ENCODE measurements at places on chromosomes 2 and 18.

DNA sequence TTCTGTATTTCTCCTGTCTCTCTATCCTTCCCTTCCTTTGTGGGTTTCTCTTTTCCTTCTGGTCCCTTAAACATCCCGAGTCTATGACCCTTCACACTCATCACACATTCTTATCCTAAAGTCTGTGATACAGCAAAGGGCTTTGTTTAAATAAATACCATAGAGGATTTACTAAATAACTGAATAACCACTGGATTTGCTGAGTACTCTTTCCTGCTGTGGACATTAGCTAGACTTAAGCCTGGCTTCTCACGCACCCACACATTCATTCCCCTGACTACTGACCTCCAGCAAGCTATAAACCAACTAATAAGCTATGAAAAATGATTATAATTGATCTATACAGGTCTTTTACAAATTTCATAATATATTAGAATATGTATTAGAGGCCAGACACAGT is 76.6 kb downstream of the COL4A3 start:
- DNase-seq: no peak

GRCh38 chr2:107305966-107306365 is 420.0 kb upstream of the ST6GAL2 start:
- DNase-seq: no peak

DNA sequence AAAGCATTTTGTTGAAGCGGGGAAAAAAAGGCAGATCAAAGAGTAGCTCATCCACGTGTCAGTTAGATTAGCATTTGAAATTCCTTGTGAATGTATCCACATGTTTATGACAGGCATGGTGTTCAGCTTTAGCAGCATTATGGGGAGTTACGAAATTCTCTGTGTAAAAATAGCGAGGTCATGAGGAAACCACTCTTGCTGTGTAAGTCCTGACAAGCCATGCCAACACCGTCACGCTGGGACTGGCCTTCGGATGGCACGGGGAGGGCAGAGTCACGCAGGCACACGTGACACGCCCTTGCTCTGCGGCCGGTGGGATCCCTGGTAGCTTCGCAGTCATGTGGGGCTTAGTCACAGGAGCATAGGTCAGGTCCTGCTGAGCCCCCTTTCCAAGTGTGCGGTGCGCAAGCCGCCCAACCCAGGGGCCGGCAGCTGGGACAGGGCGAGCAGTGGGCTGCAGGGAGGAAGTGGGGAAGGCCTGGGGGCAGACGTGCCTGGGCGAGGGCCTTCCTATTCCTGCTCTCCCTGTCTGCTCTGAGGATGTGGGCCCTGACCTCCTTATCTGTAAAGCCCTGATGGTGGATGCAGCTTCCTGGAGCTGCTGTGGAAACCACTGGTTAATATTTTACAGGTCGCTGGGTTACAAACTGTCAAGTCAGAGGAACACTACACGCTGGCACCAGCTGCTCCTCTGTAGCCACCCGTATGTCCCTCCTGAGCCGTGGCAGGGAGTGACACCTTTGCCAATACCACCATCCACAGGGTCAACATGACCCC is 18.0 kb downstream of the MBP start:
- DNase-seq: peak; percentile 48

DNA sequence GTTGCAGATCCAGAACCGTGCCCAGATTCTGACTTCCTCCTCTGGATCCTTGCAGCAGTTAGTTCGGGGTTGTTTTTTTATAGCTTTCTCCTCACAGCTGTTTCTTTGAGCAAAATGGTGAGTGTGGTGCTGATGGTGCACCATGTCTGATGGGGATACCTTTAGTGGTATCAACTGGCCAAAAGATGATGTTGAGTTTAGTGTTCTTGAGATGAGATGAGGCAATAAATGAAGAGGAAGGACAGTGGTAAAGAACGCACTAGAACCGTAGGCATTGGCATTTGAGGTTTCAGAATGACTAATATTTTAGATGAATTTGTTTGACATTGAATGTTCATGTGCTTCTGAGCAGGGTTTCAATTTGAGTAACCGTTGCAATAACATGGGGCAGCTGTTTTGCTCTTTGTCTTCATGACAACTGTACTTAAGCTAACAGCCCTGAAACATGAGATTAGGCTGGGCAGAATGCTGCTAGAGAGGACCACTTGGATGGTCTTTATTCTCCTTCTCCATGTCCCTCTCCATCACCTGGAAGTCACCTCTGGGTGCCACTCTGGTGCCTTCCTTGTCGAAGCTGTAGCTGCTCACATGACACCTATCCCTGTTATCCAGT is 3.9 kb downstream of the CTLA4 start:
- DNase-seq: no peak

DNA sequence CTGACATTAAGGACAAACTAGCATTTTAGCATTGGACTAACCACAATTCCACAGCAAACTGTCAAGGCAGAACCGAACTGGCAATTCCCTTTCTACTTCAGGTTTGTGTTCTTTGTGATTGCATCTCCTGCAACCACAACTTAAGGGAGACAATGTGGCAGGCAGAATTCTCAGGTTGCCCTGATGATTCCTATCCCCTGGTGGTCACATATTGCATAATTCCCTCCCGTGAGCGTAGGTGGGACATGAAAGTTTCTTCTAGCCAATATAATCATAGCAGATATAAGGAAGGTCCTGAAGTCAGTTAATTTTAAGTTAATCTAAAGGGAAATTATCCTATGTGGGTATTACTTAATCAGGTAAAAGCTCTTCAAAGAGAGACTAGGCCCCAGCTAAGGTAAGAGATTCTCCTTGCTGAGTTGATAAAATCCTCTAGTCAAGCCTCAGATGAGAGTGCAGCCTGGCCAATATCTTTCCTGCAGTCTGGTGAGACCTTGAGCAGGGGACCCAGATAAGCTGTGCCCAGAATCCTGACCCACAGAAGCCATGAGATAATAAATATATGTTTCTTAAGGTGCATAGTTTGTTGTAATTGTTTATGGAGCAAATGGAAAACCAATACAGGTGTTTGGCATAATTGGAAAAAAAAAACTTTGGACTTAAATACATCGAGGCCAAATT is 45.9 kb upstream of the TNP1 start:
- no peak for DNase-seq

DNA sequence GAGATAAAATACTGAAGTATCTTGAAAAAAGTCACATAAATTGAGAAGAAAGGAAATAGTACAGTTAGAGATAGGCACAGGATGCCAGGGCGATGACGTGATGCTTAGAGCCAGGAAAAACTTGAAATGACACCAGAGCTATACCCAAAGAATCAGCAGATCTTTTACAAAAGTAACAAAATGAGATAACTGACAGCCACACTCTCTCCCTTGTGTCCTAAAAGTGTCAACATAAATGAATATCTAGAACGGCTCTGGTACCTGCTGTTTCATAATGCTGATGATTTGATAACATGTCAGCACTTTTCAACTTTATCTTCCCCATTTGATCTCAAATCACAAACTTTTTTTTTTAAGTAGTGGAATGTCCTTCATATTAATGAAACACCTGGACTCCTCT is 45.6 kb upstream of the ZC3H15 start:
- no peak for DNase-seq

DNA sequence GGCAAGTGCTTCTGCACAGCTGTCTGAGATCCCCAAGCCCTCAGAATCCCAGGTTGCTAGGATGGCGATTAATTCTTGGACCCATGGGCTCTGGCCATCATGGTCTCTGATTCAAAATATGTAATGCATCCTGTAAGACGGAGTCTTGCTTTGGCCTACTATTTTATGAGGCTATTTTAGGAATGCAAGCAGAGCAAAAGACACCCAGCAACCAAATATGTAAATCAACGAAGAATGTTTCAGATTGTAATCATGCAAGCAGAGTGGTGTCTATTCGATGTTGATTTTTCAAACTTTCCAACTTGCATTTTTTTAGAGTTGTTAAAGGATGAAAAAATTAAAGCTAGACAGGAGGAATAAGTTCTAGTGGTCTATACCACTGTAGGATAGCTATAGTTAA is 154.8 kb downstream of the COL6A3 start:
- no peak for DNase-seq

GRCh38 chr2:43402002-43402401 is 175.6 kb upstream of the ZFP36L2 start:
- DNase-seq: no peak

DNA sequence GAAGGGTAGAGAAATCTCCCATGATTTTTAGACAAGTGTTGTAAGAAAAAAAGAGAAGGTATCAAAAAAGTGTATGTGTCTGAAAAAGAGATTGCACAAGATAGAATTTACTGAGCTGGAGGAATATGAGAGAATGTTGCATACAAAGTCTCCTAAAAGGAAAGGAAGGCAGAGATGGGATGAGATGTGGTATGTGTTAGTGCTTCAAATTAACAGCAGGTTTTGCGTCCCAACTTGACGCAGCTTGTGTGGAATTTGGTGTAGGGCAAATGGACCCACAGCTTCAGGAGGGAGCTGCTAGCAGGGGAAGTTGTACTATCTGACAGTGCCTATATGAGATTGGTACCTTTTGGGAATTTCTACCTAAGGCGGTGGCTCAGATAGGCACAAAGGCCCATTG is 9.0 kb upstream of the RASGRP3 start:
- DNase-seq: no peak

DNA sequence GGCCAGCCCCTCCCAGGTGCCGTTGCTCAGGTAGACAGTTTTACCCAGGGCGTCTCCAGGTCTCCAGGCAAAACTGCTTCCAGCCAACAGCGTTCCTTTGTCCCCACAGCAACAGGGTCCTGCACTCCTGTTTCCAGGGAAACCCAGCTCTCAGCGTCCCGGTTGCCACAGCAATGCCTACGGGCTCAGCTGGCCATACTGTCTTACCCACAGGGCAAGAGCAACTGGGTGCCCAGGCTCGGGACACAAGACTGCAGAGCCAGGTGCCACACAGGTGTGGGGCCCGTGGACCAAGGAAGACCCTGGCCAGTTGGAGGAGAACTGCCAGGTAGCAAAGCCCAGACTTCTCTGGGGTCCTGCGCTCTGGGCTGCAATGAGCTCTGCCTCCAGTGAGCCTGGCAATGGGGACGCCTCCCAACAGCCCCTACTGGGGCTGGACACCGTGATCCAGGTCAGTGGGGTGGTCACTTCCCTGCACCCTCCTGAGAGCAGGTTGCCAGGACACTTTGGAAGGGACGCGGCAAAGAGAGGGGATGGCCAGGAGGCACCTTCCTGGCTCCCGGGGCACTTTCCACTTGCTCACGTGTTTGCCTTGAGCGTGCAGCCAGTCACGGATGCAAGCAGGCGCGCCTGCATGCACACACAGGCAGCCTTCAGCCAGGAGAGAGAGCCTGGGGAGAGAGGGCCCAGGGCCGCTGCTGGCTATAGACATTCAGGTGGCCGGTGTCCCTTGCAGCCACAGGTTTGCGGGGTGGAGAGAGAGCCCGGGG is at the start of gene CROCC2:
Gene CROCC2, plus strand, starts transcription at position 196 of the 770 bp plus-strand sequence. Its CDS starts 178 bp downstream, at position 374.
- DNase-seq: peak; percentile 86

GRCh38 chr2:100606726-100607343 is 44.0 kb downstream of the PDCL3 start:
- peak; percentile 65 for DNase-seq

Measured in eye (tissue), 1 donor.